CD4-positive, alpha-beta T cell treated with Interleukin-2 at 100 ng/mL for 4 hours (primary cell): ENCODE measurements at places on chromosomes 3 and 15.

GRCh38 chr3:66989860-66990696, 8.0 kb upstream of the KBTBD8 start:
- DNase-seq: no peak

DNA sequence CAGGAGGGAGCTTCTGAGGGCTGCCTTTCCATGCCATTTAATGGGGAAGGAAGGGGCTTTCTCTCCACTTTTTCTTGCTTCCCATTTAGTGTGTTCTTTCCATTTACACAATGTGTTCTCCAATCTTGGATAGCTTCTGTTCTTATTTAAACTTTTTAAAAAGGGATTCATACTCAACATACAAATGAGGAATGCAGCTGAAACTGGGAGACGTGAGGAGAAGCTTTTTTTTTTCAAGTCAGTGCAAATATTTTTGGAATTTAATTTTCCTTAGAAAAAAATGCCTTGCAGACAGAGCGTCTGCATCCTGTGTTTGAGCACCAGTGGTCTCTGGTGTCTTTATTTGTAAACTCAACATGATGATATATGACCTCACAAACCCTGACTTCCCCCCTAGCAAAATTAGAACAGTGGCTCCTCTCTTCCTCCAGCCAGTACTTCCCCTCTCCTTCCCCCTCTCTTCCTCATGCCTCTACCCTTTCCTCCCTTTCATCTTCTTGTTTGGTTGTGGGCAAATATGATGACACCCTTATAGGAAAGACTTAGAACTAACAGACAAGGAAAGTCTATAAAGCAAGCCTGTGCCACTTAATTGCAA, 48.1 kb upstream of the PCSK6 start:
- DNase-seq: no peak

GRCh38 chr3:107208100-107208499, 169.1 kb upstream of the CCDC54 start:
- DNase-seq: no peak

DNA sequence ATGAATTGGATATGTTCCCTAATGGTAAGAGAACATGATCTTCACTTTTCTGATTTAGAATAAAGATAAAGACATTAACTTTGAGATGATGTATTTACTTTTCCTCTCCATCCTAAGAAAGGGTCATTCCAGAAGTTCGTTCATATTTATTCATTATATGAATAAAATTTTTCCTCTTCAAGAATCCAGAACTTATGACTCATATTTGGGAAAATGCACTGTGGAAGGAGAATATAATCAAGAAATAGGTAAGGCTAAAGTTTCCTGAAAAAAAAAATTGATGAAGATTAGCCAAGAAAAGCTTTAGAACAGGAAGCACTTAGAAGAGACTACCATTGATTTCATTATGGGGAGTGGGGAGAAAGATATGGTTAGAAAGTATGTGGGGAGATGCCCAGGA, 36.5 kb upstream of the CBLB start:
- DNase-seq: no peak

DNA sequence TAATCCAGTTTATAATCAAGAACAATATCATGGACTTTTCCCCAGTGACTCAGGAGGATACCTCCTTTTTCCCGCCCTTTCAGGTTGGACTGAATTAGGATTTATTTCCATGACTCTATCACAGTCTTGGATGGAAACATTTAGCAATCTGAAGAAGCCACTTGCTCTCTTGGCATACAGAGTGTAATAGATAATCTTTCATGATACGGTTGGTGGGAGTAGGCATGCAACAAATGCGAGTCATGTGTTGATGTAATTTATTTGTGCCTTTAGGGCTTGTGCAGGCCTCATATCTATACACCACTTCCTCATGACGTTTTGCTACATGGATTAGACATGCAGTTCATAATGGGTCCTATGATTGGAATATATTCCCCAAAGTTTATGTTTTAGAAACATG, 54.2 kb upstream of the MCTP2 start:
- DNase-seq: no peak

DNA sequence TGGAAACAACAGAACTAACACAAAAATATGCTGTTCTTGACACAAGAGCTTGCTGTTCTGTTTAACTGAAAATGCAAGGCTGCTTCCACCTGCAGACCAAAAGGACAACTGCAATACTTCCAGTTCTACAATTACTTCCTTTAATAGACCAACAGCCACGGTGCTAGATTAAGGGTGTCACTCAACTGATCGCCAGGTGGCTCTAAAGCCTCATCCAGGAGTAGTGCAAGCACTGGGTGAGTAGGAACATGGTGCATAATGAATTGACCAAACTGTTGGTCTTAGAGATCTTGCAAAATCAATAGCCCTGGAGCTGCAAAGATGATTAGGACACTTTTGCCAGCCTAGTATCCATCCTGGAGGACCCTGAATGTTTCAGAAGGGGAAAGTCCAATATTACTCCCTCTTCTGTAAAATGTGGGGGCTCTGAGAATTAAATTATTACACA, 3.6 kb upstream of the CLDN16 start:
- no peak for DNase-seq

DNA sequence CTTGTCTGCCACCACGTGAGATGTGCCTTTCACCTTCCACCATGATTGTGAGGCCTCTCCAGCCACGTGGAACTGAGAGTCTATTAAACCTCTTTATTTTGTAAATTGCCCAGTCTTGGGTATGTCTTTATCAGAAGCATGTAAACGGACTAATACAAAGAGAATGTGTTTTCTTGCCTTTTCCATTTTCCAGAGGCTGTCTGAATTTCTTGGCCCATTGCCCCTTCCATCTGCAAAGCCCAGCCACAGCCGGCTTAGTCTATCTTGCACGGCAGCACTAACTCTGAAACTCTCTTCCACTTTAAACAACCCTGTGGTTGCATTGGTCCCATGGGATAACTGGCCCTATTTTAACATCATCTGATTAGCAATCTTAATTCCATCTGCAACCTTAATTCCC, 215.3 kb downstream of the LRTM1 start:
- DNase-seq: no peak

DNA sequence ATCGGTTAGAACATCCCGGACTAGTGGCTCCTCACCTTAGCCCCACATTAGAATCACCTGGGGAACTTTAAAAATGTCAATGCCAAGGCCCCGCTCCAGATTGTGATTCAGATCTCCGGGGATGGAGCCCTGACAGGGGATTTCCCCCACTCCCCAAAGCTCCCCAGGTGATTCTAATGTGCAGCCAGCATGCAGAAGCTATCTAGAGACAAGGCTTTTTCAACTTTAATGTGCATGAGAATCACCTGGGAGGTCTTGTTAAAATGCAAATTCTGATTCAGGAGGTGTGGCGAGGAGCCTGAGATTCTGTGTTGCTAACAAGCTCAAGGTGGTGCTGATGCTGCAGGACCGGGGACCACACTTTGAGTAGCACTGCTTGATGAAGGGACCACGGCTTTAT, 156.7 kb downstream of the RAB11A start:
- no peak for DNase-seq

GRCh38 chr15:34783431-34783830, 11.9 kb downstream of the ACTC1 start:
- no peak for DNase-seq

- no peak for DNase-seq
These were observed 160.4 kb downstream of the RAB11A start for GRCh38 chr15:66029650-66030049.

GRCh38 chr3:173340626-173341025, 56.9 kb upstream of the NLGN1 start:
- no peak for DNase-seq

GRCh38 chr15:23634181-23634580, 13.5 kb downstream of the MAGEL2 start:
- DNase-seq: no peak

- peak; percentile 68 for DNase-seq
These were observed 43.0 kb downstream of the ZBTB38 start for GRCh38 chr3:141411251-141411771.

- no peak for DNase-seq
These were observed 11.4 kb downstream of the EIF4G1 start for GRCh38 chr3:184325715-184326369.

GRCh38 chr15:100849021-100849854, 30.4 kb upstream of the ALDH1A3 start:
- DNase-seq: peak; percentile 39

DNA sequence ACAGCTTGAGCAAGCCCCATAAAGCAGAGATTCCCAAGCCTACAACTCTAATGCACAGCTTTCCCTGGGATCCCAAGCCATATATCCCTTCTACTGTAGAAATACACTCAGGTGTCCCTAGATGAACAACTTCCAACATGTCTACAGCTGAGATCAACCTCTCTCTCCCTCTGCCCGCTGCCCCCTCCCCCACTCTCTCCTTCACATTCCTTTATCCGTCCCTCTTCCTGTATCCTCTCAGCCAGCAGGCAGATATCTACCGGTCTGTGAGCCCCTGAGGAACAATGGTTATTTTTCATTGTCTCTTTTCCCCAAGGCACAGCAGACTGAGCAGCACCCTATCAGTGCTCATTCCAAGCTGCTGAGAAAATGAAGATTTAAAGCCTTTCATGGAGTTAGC, 138.6 kb downstream of the SUCLG2 start:
- no peak for DNase-seq

DNA sequence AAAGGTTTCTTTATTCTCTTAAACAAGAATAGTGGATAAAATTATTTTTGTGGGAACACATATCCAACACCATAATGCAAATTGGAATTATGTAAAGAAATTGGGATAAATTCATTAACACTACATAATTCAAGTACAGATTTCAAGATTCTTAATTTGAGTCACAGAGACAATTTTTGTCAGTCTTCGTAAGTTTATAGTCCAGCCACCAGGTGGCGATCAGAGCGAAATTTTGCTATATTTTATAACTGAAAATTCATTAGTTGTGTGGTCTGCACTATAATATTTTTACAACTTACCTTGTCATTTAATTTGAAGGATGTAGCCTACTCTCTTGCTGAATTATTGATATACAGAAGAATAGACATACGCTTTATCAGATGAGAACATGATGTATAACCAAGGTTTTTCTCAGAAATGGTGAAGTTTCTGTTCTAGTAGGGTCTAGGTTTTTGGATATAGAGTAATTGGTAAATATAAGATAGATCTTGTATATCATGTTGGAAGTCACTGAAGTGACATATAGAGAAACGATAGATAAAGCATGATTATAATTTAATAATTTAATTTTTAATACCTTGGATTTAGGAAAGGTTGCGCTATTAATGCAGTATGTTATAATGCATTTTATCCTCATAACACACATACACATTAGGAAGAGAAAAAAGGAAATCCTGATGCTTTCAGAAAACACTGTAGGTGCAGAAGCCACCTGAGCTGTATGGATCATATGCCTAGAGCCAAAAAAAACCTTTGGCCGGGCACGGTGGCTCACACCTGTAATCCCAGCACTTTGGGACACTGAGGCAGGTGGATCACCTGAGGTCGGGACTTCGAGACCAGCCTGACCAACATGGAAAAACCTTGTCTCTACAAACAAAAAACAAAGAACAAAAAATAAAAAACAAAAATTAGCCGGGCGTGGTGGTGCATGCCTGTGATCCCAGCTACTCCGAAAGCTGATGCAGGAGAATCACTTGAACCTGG, 31.7 kb downstream of the PLSCR4 start:
- peak; percentile 38 for DNase-seq

GRCh38 chr15:69021895-69022294, 7.4 kb downstream of the NOX5 start:
- no peak for DNase-seq

DNA sequence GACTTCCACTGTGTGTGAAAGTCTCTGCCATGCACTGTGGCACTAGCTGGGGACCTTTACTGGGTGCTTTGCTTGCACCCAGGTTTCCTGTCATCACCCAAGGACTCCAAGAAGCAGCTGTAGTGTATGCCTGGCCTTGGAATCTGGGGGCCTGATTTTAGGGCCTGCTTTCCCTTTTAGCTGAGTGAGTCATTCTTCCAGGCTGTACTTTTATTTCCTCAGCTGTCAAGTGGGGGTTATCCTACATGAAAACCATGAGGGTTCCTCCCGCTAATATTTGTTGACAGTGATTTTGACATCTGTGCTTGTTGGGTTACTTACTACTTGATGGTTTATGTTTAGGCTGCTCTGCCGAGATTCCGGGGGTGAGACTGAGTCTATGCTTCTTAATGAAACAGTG, 18.5 kb downstream of the GORASP1 start:
- no peak for DNase-seq

GRCh38 chr15:34025252-34025651, 13.8 kb downstream of the AVEN start:
- DNase-seq: no peak

- no peak for DNase-seq
These were observed 80.2 kb downstream of the LRRK1 start for GRCh38 chr15:100999369-100999768.

GRCh38 chr3:136954251-136954650, 3.5 kb upstream of the IL20RB start:
- DNase-seq: no peak

DNA sequence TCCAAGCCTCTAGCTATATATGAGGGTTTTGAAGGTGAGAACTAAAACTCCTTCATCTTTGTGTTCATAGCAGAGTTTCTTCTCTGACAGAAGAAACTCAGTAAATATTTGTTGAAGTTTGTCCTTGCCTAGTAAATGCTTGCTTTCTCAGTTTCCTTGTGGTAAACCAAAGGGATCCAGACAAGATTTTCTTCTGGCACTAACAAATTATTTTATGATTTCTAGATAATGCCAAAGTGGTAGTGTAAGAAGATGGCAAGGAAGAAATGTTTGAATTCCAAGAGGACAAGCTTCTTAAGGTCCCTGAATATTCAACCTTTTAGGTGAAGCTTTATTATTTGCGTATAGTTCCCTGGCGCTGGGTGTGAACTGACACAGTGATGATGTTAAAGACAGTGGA, 14.4 kb downstream of the ARIH1 start:
- DNase-seq: no peak

DNA sequence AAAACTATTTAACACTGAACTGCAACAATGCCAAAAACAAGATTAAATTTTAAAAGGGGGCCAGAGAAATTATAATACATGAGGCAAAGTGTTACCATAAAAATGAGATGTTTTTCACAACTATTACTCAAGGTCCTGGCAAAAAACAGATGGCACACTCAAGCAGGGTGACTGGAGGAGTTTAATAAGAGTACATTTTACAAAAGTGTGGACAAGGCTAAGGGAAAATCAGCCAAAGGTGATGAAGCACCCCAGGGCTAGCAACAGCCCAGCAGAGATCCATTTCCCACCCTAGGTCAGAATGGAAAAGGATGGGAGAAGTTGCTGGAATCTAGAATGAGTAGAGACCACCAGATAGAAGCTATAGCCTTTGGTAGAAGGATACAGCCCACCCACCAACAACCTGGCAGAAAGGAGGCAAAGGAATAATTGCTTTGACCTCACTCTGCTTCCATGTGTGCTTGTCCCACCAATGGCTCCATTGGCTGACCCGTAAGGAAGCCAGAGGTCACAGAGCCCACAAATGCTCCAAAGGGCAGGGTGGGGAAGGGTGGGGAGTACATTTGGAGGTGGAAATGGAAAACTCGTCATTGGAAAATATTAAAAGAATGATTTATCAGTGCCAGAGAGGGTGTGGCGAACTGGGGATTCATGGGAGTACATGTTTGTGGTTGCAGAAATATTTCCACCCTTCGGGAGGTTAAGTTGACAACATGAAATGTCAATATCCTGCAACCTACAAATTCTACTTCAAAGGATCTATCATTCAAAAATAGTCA, 161.0 kb upstream of the UBE2E2 start:
- DNase-seq: no peak
